Fibroblast of skin of left biceps (primary cell): ENCODE measurements at places on chromosomes 5 and 9.
A peak's percentile ranks its signal among the peaks of the same experiment; 100 is the strongest.

DNA sequence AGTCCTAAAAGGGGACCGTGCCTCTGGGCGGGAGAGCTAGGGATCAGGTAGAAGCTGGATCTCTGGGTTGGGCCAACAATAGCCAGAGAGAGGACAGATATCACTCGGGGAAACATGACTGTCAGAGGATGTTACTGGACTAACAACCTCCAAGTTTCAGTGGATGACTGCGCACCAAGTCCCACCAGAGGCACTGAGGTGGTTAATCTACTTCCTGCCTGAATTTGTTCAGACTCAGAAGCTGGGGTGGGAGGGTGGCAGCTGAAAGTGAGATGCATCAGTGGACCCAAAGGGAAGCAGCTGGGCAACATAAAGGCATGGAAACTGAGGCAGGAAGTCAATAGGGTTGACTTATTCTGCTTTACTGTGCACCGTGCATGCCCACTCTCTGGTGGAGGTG is 130.1 kb upstream of the SLC44A1 start:
- DNase-seq = no peak

DNA sequence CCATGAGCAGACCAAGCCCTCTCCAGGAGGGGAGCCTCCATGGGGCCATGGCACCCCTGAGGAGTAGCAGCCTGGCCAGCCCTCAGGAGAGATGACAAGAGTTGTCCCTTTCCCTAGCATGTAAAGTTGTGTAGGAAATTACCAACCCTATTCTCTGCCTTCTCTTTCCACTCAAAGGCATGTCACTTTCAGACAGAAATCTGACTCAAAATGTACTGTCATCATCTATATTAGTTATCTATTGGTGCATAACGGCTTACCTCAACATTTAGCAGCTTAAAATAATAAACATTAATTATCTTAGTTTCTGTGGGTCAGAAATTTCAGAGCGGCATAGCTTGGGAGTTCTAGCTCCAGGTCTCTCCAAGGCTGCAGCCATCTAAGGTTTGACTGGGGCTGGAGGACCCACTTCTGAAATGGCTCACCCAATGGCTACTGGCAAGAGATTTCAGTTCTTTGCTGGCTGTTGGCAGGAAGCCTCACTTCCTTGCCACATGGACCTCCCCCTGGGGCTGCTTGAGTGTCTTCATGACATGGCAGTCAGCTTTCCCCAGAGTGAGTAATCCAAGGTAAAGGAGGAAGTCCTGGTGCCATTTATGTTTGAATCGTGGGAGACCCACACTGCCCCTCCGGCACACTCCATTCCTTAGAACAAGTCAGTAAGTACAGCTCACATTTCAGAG is 632.3 kb downstream of the CCDC171 start:
- no peak for DNase-seq

- no peak for DNase-seq
These were observed 27.1 kb downstream of the RASGRF2 start for GRCh38 chr5:80987078-80987766.

DNA sequence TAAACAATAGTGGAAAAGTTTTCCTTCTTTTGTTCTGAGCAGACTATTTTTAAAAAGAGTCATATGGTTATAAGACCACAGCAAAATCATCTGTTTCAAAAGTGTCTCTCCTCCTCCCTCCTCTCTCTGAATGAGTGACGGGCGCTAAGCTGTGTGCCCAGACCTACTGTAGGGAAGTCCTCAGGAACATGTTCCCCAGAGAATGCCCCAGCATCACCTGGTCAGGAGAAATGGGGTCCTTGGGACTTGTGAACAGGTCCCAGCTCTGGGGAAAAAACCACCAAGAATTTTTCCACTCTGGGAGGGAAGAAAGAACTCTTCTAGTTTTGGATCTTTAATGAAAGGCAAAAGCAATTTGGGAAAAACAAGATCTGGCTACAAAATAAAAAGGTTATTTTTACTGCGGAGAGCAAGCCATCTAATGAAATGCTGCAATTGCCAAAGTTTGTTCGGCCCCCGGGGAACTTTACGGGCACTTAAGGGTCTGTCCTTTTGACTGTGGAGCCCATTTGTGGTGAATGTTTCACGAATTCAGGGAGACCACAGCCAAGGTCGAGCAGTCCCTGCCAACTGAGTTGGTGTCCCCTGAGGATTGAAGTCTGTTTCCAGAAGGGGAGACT is 25.9 kb downstream of the BOD1 start:
- no peak for DNase-seq

DNA sequence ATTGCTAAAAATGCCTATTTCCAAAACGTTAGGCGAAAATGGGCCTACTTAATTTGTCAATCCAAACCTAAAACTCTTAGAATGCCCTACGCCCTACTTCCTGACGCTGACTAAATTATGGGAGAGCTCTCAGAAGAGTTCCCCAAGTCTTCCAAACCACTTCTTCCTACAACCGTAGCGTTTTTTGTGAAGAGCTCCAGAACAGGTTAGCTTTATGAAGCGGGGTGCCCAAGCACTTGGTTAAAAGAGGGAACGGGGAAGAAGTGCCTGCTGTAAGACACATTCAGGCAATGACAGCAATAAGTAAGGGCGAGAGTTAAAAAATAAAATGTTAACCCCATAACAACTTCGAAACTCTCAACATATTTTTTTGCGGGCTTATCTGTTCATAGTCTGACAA is 2.8 kb downstream of the ELAVL2 start:
- no peak for DNase-seq

- peak; percentile 64 for DNase-seq
These were observed at the start of gene OMD for GRCh38 chr9:92424340-92424739. TSS of gene OMD (minus strand) at chr9:92424471. CDS start at chr9:92417558, 6,913 bp downstream.

GRCh38 chr9:114412048-114412683 is 24.4 kb upstream of the AKNA start:
- DNase-seq = no peak

GRCh38 chr9:93294011-93294410 is 110.1 kb downstream of the WNK2 start:
- DNase-seq = no peak

GRCh38 chr9:114382699-114383520 is 4.9 kb downstream of the AKNA start:
- DNase-seq = no peak

- DNase-seq = no peak
These were observed 93.3 kb downstream of the PPARGC1B start for GRCh38 chr5:149823375-149823774.

- no peak for DNase-seq
These were observed 27.1 kb upstream of the FAM240B start for GRCh38 chr9:38747067-38747466.

DNA sequence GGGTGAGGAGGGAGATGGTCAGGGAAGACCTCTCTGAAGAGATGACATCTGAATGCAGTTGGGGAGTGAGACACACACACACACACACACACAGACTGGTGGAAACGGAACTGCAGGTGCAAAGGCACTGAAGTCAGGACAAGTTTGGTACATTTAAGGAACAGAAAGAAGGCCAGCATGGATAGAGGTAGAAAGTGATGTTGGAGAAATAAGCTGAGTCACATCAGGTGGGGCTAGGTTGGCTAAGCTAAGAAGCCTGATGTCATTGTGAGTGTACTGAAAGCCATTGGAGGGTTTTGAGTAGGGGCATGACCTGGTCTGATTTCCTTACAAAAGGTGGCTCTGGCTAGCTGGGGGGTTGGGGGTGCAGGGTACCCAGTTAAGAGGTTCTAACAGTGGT is 3.1 kb downstream of the BSPRY start:
- no peak for DNase-seq

- no peak for DNase-seq
These were observed 3.8 kb downstream of the NDUFA8 start for GRCh38 chr9:122155796-122156195.

DNA sequence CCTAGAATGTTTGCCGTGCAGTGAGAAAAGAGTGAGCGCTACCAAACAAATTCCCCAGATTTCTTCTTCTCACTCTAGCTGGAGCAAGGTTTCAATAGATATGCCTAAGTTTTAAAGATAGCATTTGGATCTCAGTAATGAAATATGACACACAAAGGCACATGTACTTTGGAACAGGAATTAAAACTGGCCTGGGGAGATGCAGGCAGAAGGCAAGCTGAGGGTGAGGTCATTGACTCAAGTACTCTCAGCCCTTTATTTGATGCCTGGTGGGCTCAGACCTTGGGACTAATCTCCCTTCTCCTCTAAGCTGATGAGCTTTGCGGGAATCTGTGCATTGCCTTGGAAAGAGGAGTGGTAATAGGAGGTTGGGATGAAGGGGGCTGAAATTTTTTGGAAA is 323.3 kb upstream of the SLC30A5 start:
- no peak for DNase-seq

GRCh38 chr5:17064241-17064640 is 128.2 kb upstream of the MYO10 start:
- no peak for DNase-seq

- no peak for DNase-seq
These were observed 580.7 kb downstream of the KIF4B start for GRCh38 chr5:155594270-155594669.

- DNase-seq = no peak
These were observed 18.8 kb upstream of the KCNIP1 start for GRCh38 chr5:170484847-170485615.

DNA sequence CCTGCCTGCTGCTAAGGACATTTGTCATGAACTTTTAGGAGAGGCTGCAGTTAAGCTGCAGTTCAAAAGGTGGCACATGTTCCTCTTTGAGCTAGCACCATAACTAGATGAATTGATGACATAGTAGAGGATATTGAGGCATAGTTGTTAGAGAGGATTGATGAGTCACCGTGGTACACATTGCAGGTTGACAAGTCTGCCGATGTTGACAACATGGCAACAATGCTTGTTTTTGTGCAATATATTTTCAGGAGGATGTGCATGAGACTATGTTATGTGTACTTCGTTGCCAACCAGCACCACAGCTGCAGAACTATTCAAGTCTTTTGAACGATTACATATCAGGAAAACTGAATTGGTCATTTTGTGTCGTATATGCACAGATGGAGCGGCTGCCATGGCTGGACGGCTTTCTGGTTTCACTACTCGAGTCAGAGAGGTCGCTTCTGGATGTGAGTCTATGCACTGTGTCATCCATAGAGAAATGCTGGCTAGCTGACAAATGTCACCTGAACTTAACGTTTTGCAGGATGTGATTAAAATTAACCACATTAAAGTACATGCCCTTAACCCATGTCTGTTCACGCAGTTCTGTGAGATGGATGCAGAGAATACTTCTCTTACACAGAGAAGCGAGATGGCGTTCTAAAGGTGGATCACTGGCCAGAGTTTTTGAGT is 24.2 kb downstream of the ANP32B start:
- no peak for DNase-seq

DNA sequence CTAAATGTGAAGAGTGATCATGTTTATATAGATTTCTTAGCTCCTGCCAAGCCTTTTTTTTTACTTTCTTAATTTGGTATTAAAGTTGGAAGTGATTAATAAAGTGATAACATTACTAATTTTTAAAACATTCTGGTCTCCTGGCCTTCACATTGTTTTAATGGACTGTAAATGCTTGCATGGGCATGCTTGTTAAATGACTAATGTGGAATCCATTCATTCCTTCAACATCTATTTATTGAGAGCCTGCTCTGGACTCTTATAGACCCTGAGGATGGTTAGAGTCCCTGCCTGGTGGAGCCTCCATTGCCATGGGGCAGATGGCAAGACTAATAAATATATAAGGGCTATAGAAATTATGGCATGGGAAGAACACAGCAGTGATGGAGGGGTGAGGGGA is 103.5 kb downstream of the NTRK2 start:
- peak; percentile 71 for DNase-seq

GRCh38 chr9:21154018-21154608 is 12.3 kb downstream of the IFNA21 start:
- DNase-seq = no peak

GRCh38 chr9:30972654-30973053 is 1411.8 kb upstream of the ACO1 start:
- DNase-seq = no peak

GRCh38 chr5:169650701-169651331 is 13.7 kb downstream of the DOCK2 start:
- DNase-seq = no peak

DNA sequence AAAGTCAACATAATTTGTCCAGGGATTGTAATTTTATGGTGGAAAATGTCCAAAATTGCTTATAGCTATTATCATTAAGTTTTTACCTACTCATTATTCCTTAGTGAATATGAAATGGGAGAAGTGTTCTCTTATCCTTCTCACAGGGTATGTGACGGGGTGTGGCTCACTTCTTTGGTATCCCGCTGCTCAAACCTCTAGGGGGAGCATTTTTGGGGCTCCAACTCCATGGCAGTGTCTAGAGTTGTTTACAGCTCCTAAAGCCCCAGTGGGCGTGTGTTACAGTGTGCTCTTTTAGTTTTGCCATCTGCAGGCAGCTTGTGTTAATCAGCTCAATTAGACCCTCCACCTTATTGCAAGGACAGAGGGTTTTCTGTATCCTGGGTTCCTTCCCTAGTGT is 89.4 kb downstream of the CDKN2A start:
- no peak for DNase-seq

DNA sequence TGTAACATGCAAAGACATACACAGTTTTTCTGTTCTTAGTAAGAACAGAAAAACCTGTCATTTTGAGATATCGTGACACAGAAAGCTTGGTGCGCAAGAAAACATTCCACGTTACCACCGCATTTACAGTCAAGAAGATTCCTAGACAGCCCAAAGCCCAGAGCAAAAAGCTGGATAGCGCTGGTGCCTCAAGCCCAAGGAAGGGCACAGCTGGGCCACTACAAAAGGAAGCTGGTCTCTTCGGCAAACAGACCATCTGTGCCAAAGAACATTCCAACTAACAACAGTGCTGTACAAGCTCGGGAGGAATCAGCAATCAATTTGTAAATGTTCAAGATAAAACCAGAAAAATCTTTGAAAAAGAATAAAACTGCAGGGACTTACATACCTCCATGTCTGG is 31.0 kb downstream of the PSMB7 start:
- DNase-seq = no peak

DNA sequence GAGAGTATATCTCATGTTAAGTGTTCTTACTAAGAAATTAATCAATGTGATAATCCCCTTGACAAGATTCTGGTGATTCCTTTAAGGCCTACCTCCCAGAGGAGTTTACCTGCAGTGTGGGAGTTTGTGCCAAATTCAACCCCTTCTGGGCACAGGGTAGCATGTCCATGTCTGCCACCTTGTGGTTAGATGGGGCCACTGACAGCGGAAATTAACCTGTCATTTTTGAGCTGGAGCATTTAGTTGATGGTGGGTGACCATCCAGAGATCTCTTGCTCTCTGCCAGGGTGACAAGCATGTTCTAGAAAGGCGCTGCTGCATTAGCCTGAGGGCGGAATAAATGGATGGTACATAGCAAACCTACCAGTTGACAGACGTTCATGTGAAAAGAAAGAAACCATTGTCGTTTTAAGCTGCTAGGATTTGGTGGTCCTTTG is 132.2 kb downstream of the FBXO4 start:
- DNase-seq = no peak

- DNase-seq = no peak
These were observed 30.1 kb downstream of the FNIP1 start for GRCh38 chr5:131766689-131767088.

- no peak for DNase-seq
These were observed 1.4 kb downstream of the PRR16 start for GRCh38 chr5:120465436-120465961.

- DNase-seq = no peak
These were observed 22.1 kb upstream of the PLPP6 start for GRCh38 chr9:4640027-4640426.

DNA sequence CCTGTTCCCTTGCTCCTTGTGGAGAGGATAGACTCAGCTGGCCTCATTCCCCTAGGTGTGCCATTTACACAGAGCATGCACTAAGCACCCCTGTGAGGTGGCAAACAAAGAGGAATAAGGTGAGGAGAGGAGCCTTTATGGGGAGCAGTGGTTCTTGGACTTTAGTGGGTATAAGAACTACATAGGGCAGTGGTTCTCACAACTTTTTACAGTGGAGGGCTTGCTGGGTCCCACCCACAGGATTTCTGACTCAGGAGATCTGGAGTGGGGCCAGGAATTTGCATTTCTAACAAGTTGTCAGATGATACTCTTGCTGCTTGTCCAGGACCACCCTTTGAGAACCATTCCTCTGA is 42.0 kb downstream of the CSF1R start:
- DNase-seq = peak; percentile 68
